ENCODE measurements at places on chromosomes 3 and 15.

GRCh38 chr3:127307112-127307835, 19.4 kb upstream of the PRR20G start:
- peak; percentile 91 for DNase-seq

DNA sequence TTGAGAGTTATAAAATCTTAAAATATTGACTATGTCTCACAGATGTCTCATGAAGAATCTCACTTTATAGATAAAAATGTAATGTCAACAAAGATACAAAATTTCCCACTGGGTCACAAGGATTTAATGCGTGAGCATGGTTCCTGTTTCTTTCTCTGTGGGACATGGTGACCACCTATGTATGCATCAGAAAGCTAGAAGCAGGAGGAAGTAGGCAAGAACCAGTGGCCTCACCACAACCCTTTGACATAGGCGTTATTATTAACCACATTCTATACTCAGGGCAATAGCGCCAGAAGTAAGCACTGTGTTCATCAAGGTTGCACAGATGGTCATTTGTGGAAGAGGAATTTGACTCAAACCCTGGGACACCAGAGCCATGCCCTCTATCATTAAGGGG, 11.7 kb upstream of the ADAMTS17 start:
- peak; percentile 69 for DNase-seq

- peak; percentile 47 for DNase-seq
Observed at GRCh38 chr3:123508178-123508577, 59.3 kb upstream of the ADCY5 start.

GRCh38 chr3:186095561-186096081, 13.3 kb downstream of the ETV5 start:
- DNase-seq, result peak; percentile 92

GRCh38 chr3:118817748-118818165, 216.9 kb downstream of the IGSF11 start:
- peak; percentile 10 for DNase-seq

- DNase-seq, result peak; percentile 71
Observed at GRCh38 chr3:158790901-158791589, 10.8 kb upstream of the MFSD1 start.

DNA sequence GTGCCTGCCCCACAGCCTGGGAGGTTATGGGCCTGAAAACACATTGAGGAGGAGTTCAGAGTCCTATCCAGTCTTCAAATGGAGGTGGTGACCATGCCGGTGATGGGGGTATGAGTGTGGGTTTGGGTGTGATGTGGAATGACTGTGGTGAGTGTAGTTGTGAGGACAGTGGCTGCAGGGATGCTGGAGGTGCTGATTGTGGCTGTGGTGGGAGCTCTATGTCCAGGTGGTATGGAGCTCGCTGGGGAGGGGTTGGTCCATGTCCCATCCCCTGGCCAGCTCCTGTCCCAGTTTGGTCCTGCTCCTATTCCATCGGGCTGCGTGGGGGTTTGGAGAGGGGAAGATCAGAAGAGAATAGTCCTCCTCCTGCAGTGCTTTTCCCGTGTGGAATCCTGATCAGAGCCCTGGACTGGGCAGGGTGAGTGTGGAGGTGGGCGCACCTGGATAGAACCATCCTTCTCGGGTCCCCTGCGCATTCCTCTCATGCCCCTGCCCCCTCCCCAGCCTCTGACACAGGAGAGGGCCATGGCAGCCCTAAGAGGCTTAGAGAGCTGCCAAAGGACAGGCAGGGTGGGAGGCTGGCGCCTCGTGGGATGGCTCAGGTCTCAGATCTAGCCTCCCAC, 23.0 kb upstream of the GOLGA6C start:
- no peak for DNase-seq

- DNase-seq, result no peak
Observed at GRCh38 chr3:193998123-193998448, 137.9 kb upstream of the HES1 start.

- DNase-seq, result no peak
Observed at GRCh38 chr3:14620512-14620911, 31.1 kb upstream of the CCDC174 start.

- DNase-seq, result peak; percentile 32
Observed at GRCh38 chr3:10023587-10024310, 2.5 kb upstream of the FANCD2 start.
